ENCODE measurements at places on chromosomes 12 and 14. TPM values are rescaled to one million over a fixed set of nuclear protein-coding genes. Genes with fewer than 3 reads are reported as not detected.

The CD27 gene
- total RNA-seq: 0.34 TPM

The CEBPE gene
- not detected for total RNA-seq

The CDH24 gene
- 18.8 TPM for total RNA-seq

The HOXC13 gene
- total RNA-seq: not detected

The LRRC23 gene
- 4.9 TPM for total RNA-seq

The TAS2R14 gene
- 1.1 TPM for total RNA-seq

The GDF3 gene
- total RNA-seq: 34.4 TPM

The KRT6A gene
- total RNA-seq: not detected

The LRR1 gene
- total RNA-seq: 42.6 TPM

The PLEKHD1 gene
- 1.0 TPM for total RNA-seq

The SLC41A2 gene
- 3.8 TPM for total RNA-seq

The STAT6 gene
- 48.9 TPM for total RNA-seq

The GLI1 gene
- total RNA-seq: 16.2 TPM

The TEX52 gene
- total RNA-seq: not detected
